AG09319 (cell line): ENCODE measurements at places on chromosomes 5 and 9.

DNA sequence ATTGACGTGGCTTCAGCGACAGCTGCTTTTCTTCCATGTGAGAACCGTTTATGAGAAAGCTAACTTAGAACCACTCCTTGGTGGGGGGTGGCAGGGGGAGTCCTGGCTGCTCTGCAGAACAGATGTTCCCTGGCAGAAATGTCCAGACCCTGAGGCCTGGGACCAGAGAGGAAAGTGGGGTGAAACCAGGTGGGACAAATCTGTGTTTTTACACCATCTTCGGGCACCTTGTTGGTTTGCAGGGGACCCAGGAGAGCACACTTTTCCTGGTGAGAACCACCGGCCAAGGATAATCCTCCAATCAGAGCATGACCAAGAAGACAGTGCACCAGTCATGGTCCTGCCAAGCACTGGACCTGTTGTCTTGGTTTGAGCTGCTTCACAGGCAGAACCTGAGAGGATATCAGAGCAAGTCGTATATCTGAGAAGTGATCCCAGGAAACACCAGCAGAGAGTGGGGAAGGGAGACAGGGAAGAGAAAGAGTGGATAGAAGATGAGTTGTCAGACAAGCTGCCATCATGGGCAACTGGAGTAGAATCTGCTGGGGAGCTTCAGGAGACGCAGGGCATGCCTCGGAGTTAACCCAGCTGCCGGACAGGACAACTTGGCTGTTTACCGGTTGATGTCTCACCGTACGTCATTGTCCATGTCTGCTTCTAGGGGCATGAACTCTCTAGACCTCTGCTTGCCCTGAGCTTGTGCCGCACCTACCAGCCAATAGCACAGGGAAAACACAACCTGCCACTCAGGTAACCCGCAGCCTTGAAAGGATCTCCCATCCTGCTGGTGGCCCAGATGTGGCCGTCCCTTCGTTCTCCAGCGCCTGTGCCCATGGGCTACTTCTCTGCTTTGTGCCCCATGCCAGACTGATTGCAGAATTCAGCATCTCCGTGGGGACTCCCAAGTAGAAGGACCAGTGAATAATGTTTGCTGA lies 178.4 kb upstream of the MVB12B start:
- no peak for DNase-seq

- DNase-seq = no peak
Measured at GRCh38 chr5:110940136-110940535, 131.4 kb upstream of the TSLP start.

DNA sequence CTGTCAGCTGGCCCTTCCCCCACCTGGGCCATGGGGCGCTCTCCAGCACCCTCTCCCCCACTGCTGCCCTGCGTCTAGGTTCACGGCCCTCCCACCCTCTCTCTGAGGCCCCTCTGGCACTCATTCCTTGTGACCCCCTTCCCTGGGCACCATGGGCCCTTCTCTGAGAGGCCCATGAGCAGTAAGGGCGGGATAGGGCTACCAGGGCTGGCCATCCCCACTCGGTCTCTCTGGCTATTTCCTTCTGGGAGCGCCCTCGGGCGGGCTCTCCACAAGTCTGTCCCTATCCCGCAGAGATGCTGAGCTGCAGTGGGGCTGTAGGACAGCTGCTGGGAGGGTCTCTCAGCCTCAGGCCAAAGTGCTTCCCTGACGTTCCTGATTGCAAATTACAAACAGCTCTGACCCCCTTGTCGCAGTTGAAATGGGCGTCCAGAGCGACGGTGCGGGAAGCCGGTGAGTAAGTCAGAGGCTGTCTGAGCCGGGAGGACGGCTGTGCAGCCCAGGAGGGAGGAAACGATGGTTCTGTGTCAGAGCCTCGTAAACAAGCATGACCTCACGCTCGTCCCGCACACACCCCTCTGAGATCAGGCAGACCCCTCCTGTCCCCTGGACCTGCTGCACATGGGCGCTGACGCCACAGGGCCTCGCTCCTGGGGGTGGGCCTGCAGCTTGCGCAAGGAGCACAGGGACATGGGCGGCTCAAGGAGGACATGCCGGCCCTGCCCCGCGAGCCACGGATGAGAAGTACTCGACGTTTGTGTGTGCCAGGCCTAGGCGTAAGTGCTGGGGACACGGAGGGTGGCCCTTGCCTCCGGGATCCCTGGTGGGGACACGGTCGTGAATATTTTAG lies 36.3 kb upstream of the GFPT2 start:
- no peak for DNase-seq

DNA sequence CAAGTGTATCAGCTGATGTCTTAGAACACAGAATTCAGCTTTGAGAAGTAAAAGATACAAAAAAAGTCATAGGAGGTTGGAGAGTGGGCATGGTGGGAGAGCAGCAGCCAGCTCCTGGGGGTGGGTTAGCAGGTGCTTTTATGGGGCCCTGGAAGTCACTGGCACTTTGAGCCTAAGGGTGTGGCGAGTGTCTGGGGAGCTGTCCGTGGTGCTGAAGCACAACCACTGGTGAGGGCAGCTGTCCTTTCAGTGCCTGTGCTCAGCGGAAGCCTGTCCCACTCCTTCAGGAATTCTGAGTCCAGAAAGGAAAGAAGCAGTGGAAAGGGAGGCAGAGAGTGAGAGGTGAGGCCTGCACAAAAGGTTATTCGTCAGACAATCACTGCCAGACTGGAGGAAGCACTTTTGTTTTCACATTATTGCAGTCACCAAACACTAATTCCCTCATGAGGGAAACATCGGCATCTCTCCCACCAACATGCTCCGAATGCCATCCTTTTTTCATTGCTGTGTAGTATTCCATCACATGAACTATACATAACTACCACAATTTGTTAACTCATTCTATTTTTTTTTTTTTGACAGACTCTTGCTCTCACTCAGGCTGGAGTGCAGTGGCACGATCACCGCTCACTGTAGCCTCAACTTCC lies 59.4 kb upstream of the RAPGEF1 start:
- peak; percentile 5 for DNase-seq

DNA sequence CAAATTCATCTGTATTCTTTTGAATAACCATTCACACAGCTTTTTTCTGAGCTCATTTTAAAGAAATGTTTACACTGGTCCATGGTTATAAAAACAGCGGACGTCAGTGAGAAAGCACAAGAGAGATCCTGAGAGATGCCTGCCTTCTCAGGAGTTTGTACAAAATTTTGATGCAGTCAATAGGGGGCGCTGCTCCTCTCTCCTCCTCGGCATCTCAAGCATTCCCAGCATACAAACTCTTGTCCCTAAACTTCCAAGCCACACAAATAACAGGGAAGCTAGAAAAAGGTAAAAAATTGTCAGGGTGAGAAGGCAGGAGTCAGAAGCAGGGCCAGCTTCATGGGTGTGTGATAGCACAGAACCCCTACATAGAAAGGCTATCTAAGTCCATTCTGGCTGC lies 11.2 kb upstream of the CCDC152 start:
- DNase-seq = no peak

DNA sequence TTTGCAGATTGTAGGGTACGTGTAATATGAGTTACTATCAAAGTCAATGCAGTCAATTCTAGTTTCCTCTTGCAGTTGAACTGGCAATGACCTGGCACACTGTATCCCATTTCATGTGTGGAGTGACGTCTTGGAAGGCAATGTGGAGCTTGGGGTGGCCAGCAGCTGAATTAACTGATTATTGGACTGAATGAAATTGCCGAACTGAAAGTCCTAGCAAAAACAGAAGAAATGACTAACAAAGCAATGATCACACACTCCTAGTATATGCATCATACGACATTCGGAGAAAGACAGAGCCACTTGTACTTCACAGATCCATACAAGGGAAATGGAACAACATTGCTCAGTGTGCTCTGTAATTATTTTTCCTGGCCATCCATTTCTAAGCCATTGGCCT lies 259.1 kb upstream of the DAPK1 start:
- DNase-seq = no peak

DNA sequence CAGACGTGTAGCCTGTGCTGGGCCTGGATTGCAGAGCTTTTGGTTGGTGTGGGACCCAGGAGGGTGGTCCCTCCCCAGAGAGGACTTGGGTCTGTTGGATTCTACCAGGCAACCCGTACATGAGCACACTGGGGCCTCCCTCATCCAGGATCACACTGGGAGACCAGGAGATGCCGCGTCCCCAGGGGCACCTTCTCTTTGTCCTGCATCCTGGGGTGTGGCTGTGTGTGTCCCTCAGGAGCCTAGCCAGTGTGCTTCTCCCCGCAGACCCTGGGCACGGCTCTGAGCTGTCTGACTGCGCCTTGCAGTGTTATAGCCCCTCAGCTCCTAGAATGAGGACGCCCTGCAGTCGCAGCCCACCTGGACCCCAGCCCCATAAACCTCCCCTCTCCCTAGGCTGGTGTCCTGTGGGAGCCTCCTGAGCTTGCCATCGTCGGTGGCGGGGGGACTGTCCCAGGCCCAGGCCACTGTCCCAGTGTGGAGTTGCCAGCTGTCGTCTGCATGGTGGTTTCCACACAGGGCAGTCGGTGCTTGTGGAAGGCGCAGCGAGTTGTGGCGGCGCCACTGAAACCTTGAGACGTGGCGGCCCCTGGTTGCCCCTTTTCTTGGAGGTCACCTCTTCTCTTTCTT lies 27.6 kb downstream of the CEP72 start:
- DNase-seq = no peak

DNA sequence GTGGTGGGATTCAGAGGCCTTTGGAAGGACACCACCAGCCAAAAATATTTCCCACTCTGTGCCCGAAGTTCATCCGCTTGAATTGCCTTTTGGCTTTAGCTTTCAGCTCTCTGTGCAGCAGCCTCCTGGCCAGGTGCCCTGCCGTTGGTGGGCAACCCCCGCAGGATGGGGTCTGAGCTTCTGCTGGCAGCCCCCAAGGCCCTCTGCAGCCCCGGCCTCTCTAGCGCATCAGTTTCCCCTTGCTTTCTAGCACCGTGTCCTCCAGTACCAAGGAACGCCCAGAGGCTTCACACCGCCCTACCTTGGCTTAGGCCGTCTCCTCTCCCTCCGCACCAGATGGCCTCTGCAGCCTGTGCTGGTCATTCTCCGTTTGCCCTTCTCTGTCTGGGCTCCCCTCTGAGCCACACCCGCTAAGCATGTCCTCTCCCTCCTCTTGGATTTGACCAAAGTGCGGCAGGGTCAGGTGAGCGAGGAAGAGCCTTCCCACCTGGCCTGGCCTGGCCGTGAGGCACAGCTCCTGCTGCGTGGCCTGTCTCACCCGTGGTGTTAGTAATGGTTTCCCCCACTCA lies 4.2 kb upstream of the TSC1 start:
- DNase-seq = no peak

GRCh38 chr5:154311362-154311761 lies 120.8 kb downstream of the GALNT10 start:
- no peak for DNase-seq

- DNase-seq = no peak
Measured at GRCh38 chr5:138369706-138370105, 17.2 kb downstream of the KDM3B start.

- no peak for DNase-seq
Measured at GRCh38 chr5:9787861-9788600, 157.9 kb upstream of the TAS2R1 start.
